ENCODE measurements at places on chromosomes 5 and 9. TPM values are rescaled to one million over a fixed set of nuclear protein-coding genes. Genes with fewer than 3 reads are reported as not detected.

- no peak for DNase-seq
Measured at GRCh38 chr5:26390608-26391007, 647.8 kb downstream of the CDH9 start.

GRCh38 chr9:134559013-134559412 lies 82.6 kb upstream of the COL5A1 start:
- DNase-seq, result no peak

DNA sequence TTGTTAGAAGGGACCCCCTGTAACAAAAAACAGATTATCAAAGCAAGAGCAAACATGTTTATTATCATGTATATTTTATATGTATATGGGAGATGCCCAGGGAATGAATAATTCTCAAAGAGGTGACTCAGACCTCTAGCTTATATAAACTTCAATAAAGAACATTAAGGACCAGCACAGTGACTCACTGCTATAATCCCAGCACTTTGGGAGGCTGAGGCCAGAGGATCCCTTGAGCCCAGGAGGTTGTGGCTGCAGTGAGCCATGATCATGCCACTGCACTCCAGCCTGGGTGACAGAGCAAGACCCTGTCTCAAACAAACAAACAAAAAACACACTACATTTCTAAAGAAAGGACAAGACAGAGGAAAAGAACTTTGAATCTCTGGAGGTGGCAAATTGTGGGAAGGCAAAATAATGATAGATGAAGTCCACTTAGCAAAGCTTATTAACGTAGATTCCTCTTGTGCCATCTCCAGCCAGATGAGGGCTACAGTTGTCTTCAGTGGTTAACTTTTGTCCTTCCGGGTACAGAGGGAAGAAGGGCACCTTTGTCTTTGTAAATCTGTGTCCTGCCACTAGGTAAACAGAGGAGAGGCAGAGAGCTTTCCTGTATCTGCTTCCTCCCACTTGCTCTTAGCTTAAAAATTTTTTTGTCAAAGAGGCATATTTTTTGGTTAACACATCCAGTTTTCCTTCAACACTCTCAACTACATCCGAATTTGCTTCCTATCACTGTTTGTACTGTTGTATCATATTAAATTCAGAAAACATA lies 7.5 kb upstream of the RFK start:
- DNase-seq, result no peak

GRCh38 chr9:130956636-130957450 lies 17.8 kb upstream of the FIBCD1 start:
- no peak for DNase-seq

LCN6 gene
- not detected for total RNA-seq

Measured in glomerular endothelial cell (primary cell).